ENCODE measurements at places on chromosomes 7 and 10. TPM values are rescaled to one million over a fixed set of nuclear protein-coding genes. Genes with fewer than 3 reads are reported as not detected.

DNA sequence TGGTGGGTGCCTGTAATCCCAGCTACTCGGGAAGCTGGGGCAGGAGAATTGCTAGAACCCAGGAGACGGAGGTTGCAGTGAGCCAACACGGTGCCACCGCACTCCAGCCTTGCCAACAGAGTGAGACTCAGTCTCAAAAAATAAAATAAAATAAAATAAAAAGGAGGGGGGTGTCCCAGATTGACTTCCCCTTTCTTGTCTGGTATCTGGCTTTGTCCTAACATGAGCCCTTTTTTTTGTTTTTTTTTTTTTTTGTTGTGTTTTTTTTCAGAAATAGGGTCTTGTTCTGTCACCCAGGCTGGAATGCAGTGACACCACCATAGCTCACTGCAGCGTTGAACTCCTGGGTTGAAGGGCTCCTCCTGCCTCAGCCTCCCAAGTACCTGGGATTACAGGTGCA lies 4.7 kb downstream of the CASP2 start:
- no peak overlapping the region for H3K27ac ChIP-seq
- H3K36me3 ChIP-seq = no peaks in the 10 kb centered on the region

- no peak overlapping the region for H3K4me3 ChIP-seq
- H3K36me3 ChIP-seq = no peaks in the 10 kb centered on the region
- no peak for DNase-seq
- H3K27ac ChIP-seq = no peak overlapping the region
Observed at GRCh38 chr7:45055594-45056219, 33.1 kb downstream of the NACAD start.

DNA sequence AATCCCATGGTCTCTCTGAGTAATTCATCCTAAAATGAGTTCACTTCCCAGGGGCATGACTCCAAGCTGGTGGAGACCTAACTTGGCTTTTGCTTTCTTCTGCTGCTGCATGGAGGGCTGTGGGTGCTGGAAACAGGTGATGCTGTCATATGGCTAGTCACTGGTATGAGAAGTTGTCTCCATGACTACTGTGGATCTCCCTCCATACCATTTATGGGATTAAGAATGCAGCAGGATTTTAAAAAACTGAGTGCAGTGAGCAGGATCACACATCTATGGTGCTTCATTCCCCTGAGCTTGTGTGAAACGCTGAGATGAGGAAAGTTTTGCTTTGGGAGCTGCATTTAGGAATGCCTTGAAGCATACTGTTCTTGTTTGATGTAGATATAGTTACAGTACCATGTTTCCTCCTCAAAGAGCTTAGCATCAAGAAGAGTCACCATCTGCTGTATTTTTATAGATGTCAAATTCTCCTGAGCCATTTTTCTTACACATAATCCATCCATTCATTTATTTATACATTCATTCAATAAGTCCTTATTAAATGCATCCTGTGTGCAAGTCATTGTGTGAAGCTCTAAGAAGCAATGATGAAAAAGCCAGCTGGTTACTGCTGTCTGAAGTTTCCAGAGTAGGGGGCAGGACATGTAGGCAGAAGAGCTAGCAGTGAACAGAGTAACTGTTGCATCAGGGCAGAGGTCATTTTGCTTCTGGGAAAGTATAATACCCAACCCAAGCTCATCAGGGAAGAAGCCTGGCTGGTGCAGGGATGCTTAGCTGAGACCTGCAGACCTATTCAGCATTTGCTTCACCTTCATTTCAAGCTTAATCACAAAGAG lies 534.8 kb downstream of the AUTS2 start:
- no peak overlapping the region for H3K27ac ChIP-seq
- H3K4me3 ChIP-seq = no peak overlapping the region
- no peak for DNase-seq
- no peaks in the 10 kb centered on the region for H3K27me3 ChIP-seq
- H3K36me3 ChIP-seq = no peaks in the 10 kb centered on the region
- H3K4me1 ChIP-seq = no peaks in the 10 kb centered on the region

DNA sequence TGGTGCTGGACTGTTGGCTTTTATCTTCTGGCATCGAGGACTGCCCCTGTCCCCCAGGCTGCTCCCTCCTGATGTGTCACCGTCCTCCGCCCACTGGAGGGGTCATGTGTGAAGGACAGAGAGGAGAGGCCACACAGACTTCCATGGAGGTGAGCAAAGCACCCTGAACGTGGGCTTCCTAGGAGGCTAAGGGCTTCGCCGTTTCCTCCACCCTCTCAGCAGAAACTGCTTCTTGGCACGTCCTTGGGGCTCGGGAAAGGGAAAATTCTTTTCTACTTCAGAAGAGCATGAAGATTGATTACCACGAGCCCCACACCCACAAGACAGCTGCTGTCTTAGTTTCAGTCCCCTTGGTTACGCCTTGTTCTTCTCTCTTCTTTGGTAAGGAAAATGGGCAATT lies 218.2 kb downstream of the CCDC3 start:
- H3K36me3 ChIP-seq = no peaks in the 10 kb centered on the region
- no peak overlapping the region for H3K27ac ChIP-seq
- no peaks in the 10 kb centered on the region for H3K27me3 ChIP-seq
- DNase-seq = no peak
- no peaks in the 10 kb centered on the region for H3K4me1 ChIP-seq
- no peak overlapping the region for H3K4me3 ChIP-seq

DNA sequence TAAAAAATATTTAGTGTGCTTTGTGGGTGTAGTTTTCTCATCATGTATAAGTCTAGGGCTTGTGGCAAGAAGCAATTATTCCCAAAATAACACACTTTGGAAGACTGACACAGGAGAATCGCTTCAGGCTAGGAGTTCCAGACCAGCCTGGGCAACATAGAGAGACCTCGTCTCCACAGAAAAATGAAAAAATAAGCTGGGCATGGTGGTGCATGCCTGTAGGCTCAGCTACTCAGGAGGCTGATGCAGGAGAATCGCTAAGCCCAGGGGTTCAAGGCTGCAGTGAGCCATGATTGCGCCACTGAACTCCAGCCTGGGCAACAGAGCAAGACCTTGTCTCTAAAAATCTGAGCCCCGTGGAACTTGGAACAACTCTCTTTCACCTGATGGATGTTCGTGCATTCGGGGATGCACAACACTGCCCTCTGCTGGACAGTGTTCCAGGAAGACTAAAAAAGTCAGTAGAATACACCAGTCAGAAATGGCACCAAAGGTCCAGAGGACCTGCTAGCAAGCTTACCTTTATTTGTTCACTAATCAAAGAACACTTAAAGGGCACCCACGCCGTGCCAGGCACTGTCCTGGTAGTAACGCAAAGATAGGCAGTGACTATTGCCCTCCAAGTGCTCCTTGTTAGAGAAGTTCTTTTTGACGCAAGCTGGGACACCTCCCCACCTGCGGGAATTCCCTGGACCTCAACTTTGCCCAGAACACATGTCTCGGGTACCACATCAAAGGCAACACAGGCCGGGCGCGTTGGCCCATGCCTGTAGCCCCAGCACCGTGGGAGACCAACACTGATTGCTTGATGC lies 81.9 kb upstream of the CALN1 start:
- DNase-seq = peak; percentile 65
- no peak overlapping the region for H3K27ac ChIP-seq

ZMYND11 gene
- total RNA-seq = 64.1 TPM

SPDYE16 gene
- 0.71 TPM for total RNA-seq

VWA2 gene
- total RNA-seq = not detected

MACROH2A2 gene
- total RNA-seq = 3.1 TPM

DOCK4 gene
- 22.2 TPM for total RNA-seq

TPK1 gene
- total RNA-seq = 10.6 TPM
